HEK293T (cell line): ENCODE measurements at places on chromosomes 4 and X.

DNA sequence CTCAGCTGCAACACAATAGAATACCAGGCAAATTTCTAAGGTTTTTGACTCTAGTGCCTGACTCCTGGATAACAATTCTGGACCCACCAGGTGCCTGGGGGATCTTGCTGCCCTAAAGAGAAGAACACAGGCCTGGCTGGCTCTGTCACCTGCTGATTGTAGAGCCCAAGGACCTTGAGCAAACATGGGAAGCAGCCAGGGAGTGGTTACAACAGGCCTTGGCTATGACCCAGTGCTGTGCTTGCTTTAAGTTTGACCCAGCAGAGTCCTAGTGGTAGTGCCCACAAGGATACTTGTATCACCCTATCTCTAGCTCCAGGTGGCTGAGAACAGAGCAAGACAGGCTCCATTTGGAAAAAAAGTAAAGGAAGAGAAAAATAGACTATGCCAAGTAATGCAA lies 176.8 kb upstream of the DCAF12L2 start:
- DNase-seq = no peak

DNA sequence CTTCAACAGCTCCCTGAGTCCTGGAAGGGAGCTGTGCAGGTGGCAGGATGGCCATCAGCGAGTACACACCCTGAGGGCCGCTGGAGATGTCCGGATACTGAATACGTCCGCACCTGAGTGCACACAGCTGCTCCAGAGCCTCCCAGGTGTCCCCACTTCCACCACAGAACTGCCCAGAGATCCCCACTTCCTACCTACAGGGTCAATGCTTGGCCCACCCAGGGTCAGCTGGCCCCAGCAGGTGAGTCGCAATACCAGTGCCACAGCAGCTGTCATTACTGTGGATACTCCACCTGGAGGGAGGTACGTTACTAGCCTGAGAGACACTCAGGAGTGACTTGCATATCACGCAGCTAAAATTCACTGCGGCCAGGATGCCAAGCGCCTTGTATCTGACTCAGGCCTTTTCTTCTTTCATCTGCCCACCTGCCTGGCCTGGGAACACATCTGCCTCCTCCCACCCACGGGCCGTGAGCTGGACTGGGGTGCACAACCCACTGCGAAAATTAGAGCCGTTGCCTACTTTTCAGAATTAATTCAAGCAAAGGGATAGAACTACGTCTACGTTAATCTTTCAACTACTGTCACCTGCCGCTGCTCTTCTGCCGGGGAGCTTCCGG lies 9.4 kb downstream of the C4orf50 start:
- DNase-seq = no peak

DNA sequence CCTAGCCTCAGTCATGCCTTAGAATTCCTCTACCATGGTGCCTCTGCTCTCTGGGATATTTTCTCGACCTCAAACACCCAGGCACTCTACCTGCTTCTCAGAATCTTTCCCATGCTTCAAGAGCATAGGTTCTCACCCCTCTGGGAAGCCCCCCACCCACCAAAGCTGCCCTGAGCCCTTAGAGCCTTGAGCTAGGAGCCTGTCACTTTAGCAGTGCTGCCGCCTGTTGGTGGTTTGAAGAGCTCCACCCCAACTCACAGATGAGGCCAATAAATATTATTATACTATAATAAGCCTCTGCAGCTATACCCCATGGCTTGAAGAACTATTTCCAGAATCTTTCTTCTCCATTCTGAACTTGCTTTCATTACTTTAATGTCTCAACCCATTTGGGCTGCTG lies 109.7 kb downstream of the RTL5 start:
- peak; percentile 59 for DNase-seq

DNA sequence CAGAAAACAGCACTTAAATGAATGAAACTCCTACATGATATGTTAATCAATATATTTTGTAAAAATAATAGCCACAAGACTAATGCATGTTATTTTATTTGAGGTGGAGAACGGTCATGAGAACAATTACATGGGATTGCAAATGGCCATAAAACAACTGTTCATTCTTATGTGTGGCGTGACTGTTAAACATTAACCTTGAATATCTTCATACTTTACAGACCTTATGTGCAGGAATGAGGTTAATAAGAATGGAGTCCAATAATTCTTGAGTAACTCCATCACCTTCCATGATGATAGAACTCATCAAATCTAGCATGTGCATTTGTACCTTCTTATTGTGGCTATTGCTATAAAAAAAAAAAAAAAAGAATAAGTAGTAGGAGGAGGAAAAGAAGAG lies 55.3 kb downstream of the PDS5A start:
- no peak for DNase-seq
